Stimulated activated CD4-positive, alpha-beta T cell treated with anti-CD3 and anti-CD28 coated beads, Interleukin-1b, Interleukin-23, amount 100 ng/mL, for 1 hour (primary cell): ENCODE measurements at places on chromosomes 2 and 18.

DNA sequence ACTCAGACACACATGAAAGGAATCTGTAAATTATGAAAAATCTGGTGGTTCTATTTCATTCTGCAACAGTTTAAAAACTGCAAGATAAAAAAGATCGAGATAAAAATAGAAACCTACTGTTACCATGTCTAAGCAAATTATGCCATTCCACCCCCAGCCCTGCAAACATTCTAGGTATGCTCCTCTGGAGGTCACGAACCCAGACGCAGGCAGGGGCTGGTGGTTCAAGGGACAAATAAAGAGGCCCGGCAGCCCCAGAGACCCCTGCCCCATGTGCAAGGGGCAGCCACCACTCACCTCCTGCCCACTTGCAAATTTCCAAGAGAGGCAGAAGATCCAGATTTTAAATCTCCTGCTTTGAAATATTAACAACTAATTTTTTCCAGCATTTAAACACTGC is 210.5 kb downstream of the ANAPC1 start:
- DNase-seq = no peak

DNA sequence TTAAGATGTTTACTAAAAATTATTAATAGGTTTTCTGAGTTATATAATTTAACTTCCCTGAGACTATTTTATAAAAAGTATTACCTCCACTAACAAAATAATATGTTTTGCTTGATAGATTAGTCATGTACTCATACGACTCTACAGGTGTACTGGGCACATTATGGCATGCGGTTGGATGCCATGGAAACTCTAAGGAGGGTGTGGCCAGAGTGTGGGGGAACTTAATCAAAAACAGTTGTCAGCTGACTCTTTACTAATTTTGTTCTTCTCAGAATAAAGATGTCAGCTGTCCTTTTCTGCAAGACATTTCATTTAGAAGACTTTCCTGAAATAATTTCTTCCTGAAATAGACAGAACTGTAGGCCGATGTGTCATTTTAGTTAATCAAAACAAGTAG is 228.3 kb upstream of the SIX3 start:
- no peak for DNase-seq

- no peak for DNase-seq
Measured at GRCh38 chr18:72104851-72105250, 439.3 kb downstream of the CBLN2 start.

DNA sequence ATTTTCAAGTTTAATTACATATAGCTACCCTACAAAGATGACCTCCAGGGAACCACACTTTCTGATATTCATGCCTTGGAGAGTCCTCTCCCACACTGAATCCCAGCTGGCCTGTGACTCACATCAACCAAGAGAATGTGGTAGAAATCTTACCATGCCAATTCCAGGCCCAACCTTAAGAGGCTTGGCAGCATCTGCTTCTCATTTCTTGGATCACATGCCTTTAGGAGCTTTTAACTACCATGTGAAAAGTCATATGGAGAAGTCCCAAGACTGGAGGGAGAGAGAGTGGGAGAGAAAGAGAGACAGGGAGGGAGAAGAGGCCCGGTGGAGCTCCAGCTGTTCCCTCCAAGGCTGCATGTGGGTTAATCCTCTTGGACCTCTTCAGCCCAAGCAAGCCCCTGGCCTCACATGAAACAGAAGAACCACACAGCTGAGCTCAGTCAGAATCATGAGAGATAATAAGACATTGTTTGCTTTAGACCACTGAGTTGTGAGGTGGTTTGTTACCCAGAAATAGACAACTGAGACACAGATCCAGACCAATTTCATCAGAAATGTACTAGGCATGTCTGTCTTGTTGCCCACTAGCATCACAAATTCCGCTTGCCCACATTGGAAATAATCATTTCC is 190.7 kb downstream of the MTCL1 start:
- no peak for DNase-seq

GRCh38 chr2:136151021-136151971 is 33.3 kb upstream of the CXCR4 start:
- no peak for DNase-seq

- no peak for DNase-seq
Measured at GRCh38 chr18:34977838-34978532, 63.2 kb upstream of the MAPRE2 start.

GRCh38 chr2:197433780-197434438 is 919 bp downstream of the SF3B1 start:
- DNase-seq = no peak

- DNase-seq = no peak
Measured at GRCh38 chr2:163373496-163373895, 362.3 kb downstream of the FIGN start.

GRCh38 chr2:197920592-197921201 is 116.3 kb downstream of the PLCL1 start:
- DNase-seq = no peak

DNA sequence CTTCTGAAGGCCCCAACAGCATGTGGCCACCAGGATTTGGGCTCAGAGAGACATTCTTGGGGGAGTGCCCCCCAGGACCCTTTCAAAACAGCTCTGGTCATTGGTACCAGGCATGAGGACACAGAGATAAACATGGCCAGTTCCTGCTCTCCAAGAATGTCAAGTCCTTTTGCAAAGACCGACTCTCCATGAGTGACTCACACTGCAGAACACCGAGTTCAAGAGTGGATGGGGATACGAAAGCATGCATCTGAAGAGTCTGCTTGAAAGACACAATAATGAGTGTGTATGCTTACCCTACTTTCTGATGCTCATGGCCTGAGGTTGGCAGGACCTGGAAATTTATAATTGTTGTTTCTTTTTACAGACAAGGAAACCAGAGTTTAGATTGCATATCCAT is 450.6 kb downstream of the TSN start:
- no peak for DNase-seq

DNA sequence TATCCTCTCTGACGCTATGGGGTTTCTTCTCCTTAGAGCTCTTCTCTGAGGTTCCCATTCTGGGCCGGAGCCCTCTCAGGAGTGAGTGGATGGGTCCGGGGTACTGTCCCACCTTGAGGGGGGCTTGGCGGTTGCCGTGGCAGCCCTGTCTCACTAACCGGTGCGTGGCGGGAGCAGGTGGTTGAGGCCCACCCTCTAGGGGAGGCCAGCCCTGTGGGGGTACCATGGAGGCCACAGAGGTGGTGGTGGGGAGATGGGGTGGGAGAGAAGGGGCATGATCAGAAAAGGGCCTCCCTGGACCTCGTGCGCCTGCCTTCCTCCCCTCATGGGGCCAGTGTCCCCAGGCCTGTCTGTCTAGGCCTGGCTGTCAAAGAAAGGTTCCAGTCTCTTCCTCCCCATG is 22.3 kb downstream of the IGFBP5 start:
- DNase-seq = no peak

- DNase-seq = no peak
Measured at GRCh38 chr2:172066394-172066886, 18.9 kb upstream of the DLX1 start.

DNA sequence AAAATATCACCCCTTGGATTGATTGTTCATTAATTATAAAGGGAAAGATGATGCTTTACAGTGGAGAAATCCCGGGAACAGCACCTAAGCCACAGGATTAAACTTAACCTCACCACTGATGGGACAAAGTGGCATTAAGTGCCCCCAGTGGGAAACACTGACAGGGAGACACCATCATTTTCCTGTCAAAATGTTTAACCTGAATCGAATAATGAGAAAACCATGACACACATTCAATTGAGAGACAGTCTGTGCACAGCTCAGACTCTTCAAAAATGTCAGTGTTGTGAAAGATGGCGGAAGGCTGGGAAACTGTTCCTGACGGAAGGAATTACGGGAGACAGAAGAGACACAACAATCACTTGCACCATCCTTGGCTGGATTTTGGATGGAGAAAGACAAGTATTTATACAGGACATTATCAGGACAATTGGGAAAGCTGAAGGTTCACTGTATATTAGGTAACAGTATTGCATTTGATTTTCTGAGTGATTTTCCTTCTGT is 111.8 kb upstream of the ASB18 start:
- DNase-seq = no peak

GRCh38 chr2:121530212-121530705 is 421 bp upstream of the RNU4ATAC start:
- DNase-seq = peak; percentile 62

DNA sequence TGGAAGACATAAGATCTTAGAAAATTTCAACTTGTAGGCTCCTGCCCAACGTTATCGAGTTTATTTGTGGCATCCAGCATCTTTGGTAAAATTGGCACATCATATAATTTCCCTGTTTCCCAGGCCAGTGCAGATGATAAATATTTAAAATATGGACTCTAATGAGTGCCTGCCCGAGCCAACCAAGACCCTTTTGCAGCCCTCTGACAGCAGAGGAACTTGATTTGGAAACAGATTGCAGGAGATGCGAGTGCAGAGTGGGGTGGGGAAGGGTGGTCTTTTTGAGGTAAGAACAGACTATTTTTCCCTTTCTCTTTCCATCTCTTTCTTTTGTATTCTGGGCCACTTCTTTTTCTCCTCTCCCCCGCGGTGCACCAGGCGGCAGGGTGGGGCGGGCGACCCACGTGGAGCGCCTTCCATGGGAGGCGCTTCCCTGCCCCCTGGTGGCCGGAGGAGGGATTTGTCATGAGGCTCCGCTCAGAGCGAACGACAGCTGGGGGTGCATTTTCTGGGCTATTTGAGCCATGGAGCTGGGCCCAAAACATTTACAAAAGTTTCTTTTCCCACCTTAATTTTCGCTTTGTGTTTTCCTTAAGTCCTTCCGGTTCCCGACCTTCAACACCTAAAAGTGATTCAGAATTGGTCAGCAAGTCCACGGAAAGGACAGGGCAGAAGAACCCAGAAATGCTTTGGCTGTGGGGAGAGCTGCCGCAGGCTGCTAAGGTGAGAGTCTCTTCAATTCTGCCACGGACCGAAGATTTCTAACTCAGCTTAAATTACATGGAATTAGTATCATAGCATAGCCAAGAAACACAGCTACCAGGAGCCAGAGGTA is 32.7 kb downstream of the LPIN1 start:
- peak; percentile 76 for DNase-seq

DNA sequence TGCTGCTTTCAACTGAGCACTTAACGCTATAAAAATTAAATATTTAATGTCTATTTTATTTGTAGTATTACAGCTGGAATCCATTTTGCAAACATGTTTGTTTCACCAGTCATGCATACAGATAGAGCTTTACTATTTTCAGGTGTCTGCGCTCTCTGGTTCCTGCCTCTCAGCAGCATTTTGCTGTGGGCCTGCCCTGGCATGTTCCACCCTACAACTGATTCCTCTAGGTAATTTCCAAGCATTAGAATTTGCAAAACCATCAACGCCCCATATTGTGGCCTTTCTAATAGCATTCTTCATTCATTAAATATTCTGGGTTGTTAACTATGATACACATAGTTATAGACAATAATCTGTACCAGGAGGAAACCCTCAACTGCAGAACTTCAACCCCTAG is 266.4 kb upstream of the DLGAP1 start:
- DNase-seq = no peak

- DNase-seq = no peak
Measured at GRCh38 chr18:66510357-66511045, 93.4 kb downstream of the CDH19 start.
